ENCODE measurements at places on chromosomes 6 and 20.

- peak; percentile 69 for DNase-seq
Observed at GRCh38 chr6:10478187-10479040, 42.7 kb upstream of the GCNT2 start.

- no peak for DNase-seq
Observed at GRCh38 chr6:75735491-75736186, 13.4 kb upstream of the MYO6 start.

- peak; percentile 53 for DNase-seq
Observed at GRCh38 chr20:32191873-32192272, 15.7 kb downstream of the PLAGL2 start.

DNA sequence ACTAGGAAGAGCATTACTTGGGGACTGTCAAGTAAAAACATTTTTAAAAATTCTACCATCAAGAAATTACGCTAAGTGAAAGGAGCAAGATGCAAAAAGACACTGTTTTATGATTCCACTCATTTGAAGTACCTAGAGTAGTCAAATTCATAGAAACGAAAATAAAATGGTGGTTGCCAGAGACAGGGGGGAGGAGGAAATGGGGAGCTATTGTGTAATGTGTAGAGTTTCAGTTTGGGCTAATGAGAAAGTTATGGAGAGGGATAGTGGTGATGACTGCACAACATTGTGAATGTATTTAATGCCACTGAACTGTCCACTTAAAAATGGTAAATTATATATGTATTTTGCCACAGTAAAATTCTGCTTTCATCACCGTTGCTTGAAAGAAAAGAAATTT lies 83.8 kb downstream of the UST start:
- DNase-seq: no peak

DNA sequence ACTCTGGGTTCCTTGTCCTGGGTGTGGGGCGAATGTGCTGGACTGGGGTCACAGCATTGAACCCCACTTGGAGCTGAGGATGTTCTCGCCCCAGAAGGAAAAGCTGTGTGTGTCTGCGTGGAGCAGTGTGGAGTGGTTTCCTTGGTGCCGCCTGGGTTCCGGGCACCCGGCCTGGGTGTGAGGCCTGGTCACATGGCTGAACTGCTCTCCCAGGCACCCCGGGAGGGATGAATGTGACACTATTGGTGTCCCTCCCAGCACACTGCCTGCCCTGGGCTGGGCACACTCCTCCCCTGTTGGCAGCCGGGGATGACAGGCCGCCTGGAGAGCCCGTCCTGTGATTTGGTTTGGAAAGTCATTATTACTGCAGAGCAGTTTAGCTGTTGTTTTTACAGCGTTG lies 12.3 kb downstream of the MYT1 start:
- DNase-seq: no peak

DNA sequence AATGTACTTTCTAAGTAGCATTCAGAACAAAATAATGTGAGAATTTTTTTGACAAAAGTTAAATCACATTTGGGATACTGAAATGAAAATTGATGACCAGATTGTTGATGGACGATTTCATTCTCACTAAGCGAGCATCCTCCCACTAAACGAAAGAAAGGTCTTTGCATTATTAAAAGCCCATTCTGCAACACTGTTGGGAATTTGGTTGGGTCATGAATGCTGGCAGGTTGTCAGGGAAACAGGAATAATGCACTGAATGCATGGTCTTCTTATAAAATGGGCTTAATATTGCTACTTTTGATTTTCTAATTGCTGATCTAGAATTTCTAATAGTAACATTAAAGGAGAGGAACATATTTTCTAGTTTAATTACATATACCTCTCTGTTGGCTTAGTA lies 229.8 kb downstream of the NKAIN2 start:
- DNase-seq: no peak

DNA sequence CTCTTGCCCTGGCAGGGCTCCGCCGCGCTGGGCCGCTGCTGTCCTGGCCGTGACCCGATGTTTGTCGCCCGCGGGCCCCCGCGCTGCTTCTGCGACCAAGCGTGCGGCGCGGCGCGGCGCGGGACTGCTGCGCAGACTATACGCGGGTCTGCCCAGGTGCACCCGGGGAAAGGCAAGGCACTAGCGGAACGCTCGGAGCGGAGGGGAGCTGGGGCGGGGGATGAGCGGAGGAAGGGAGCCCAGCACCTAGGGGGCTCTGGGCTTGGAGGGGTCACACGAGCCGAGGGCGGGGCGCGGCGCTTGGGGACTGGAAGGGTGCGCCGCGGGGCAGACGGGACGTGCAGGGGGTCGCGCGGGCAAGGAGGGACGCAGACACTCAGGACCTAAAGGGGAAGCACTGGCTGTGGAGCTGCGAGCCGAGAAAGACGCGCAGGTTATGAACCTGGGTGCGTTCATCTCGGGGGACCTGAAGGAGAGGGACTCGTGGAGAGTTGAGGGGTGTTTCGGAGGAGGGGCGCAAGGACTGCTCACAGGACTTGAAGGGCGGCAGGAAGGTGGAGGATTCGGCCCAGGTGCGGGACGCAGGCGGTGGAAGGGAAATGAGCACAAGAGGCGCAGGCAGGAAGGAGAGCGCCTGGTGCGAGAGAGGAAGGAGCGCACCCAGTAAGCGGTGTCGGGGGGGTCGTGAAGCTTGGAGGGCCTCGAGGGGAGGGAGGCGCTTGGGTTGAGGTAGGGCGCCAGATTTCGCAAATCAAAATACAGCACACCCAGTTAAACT lies 40.8 kb upstream of the ZNFX1 start:
- DNase-seq: peak; percentile 29

- DNase-seq: no peak
Observed at GRCh38 chr20:59645271-59645670, 40.9 kb downstream of the PHACTR3 start.

DNA sequence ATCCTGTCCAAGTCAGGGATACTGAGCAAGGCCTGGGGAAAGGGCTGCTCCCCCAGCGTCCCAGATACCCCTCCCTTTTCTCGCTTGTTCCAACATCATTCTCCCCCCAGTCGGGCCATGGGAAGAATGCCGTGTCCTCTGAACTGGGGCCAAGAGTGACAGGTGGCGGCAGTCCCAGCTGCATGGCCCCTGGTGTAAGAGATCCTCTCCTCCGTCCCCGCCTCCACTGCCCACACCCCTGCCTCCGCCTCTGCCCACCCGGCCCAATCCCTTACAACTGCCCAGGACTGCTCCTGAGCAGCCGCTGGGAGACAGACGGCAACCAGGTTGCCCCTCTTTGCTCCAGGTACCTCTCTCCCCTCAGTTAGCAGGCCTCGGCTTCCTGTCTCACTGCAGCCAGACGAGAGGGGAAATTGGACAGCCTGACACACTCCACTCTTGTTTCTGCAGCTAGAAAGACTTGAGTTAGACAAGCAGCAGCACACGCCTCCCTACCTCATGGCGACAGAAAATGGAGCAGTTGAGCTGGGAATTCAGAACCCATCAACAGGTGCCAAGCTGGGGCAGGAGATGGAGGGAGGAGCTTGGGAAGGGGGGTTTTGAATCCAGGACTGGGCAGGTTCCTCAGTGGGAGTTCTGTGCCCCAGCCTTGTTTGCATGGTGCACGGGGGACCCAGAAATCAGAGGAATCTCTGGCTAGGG lies at the start of gene MYLK2:
Gene MYLK2 (plus strand): TSS at position 274 of the 702 bp plus-strand sequence. CDS start 225 bp downstream, at position 499.
- DNase-seq: no peak

DNA sequence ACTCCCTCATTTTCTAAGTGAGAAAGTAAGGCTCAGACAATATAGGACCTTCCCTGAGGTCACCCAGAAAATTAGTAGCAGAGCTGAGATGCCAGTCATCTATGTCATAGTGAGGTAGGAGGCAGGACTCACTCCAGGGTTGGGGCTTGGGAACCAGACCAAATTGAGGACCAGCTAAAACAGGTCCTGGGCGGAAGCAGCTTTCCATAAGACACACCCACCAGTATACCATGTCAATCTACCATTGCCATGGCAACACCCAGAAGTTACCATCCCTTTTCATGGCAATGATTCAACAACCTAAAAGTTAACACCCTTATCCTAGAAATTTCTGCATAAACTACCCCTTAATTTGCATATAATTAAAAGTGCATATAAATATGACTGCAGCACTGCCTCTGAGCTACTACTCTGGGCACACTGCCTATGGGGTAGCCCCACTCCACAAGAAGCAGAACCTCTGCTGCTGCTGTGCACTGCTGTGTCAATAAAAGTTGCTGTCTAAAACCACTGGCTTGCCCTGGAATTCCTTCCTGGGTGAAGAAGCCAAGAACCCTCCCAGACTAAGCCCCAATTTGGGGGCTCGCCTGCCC lies 30.3 kb upstream of the OCSTAMP start:
- no peak for DNase-seq

GRCh38 chr20:46174469-46175126 lies 56.5 kb downstream of the CD40 start:
- peak; percentile 86 for DNase-seq

DNA sequence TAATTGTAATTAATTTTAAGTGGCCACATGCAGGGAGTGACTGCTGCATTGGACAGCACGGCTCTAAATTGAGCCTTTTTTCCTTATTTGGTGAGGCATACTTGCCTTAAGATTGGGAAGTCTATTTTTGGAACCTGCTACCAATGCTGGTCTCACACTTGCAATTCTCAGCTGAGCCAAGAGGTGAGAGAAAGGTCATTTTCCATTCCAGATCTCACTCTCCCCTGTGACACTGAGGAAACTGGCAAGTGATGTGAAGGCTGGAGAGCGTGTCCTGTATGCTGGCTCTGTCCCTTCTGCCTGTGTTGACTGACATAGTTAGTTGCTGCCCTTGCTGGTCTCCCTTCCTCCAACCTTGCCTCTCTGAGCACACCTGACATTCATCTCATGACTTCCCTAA lies 735 bp upstream of the MOG start:
- no peak for DNase-seq

DNA sequence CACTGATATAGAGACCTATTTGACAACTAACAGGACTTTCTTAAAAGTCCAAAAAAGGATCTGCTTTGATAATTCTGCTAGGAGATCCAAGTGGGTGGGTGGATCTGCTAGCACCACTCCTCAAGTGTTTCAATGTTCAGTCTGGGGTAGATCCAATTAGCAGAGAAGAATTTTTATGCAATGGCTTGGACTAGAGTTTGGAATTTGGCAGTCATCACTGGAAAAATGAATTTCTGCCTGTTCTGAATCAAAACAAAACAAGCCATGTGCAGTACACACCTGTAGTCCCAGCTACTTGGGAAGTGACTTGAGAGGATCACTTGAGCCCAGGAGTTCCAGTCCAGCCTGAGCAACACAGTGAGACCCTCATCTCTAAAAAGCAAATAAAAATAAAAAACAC lies 12.6 kb upstream of the GNMT start:
- no peak for DNase-seq

- DNase-seq: peak; percentile 67
Observed at GRCh38 chr6:28657769-28658465, 132.2 kb downstream of the GPX5 start.

DNA sequence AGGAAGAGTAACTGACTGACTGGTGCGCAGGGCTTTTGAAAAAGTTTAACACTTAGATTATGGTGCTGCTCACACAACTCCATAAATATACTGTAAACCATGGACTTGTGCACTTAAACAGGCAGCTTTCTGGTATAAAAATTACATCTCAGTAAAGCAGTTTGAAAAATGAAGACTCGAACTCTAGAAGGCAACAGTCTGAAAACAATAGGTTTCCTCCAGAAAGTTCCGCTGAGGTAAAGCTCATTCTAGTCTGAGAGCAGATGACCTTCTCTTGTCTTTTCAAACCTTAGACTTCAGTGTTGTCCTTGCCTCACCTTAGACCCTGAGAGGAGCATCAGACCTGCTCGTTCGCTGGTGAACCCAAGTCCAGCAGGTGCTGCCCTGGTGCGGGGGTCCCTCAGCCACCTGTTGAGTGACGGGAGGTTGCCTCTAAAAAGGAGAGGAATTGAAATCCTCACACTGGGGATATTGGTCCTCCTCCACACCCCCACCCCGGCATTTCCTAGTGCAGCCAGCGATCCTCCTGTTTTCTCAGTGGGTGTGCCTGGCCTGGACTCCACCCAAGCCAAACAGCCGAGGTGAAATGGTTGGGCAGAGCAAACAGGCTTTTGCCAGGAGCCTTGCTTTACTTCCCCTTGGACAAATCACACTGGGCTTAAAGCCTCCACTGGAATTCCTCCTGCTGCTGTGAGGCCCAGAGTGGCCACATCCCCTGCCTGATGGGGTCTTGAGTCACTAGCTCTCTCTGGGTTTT lies 14.7 kb upstream of the PYGB start:
- no peak for DNase-seq
